ENCODE measurements at places on chromosomes 2 and 18. TPM values are rescaled to one million over a fixed set of nuclear protein-coding genes. Genes with fewer than 3 reads are reported as not detected.

The PLA2R1 gene
- total RNA-seq: 161 TPM

The NIF3L1 gene
- 32.2 TPM for total RNA-seq

The COL4A4 gene
- total RNA-seq: 31.2 TPM

The RSAD2 gene
- 4.9 TPM for total RNA-seq

The MRPL30 gene
- 27.7 TPM for total RNA-seq
